ENCODE measurements at places on chromosomes 1 and 21.

GRCh38 chr1:108858230-108858950 lies 1.5 kb upstream of the AKNAD1 start:
- no peak for DNase-seq

DNA sequence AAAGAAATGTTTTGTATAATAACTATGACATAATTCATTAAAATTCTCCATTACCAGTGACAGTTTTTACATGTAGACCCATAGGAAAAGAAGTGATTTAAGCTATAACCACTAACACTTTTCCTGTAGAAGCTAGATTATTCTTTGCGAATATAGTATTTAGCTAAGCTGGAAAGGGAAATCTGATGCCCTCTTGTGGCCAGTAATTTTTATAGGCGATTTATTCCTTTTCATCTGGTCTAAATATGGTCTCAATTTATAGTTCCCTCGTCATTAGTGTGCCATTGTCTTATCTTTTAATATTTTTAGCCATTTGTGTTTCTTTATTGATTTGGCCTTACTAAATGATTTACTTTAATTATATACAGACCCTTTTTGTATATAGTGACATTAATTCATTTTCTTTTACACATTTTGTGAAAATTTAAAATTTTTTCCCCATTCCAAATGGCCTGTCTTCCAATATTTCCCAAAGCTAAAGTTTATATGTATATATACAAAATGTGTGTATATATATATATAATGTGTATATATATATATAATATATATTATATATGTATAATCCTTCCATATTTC lies 26.7 kb downstream of the BTG3 start:
- DNase-seq: no peak

- no peak for DNase-seq
Measured at GRCh38 chr1:245510144-245510543, 355.4 kb downstream of the KIF26B start.

GRCh38 chr1:58065520-58065919 lies 481.0 kb downstream of the OMA1 start:
- DNase-seq: no peak

- DNase-seq: no peak
Measured at GRCh38 chr1:56911098-56911938, 54.5 kb downstream of the C8B start.

Data from omental fat pad (tissue), 4 donors.